Stimulated activated CD4-positive, alpha-beta T cell treated with anti-CD3 and anti-CD28 coated beads, Interleukin-15, amount 100 ng/mL, for 24 hours (primary cell): ENCODE measurements at places on chromosomes 6 and 20.

DNA sequence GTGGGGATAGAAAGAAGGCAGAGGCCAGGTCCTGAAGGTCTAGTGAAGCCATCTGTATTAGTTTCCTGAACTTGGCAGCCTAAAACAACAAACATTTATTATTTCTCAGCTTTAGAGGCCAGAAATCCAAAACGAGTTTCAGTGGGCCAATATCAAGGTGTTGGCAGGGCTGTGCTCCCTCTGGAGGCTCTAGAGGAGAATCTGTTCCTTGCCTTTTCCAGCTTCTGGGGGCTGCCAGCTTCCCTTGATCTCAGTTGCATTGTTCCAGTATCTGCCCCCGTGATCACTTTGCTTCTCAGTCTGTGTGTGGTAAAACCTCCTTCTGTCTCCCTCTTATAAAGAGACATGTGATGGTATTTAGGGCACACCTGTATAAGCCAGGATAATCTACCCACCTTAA, 82.4 kb downstream of the MAFB start:
- DNase-seq = no peak

DNA sequence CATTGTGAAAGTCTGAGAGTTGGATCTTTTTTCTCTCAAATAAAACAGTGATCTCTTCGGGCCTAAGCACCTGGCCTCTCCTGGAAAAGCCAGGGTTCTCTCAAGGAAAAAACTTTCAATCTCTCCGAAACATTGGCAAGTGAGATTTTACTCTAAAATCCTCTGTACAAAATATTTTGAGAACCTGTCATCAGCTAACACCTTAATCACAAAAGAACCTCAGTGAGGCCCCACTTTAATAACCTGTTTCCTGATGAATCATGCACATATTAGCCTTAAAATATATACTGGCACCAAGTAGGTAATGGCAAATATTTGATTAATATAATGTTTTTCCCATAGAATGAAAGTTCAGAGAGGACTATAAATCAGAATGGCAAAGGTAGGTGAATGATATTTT, 177.9 kb downstream of the FRK start:
- DNase-seq = no peak

DNA sequence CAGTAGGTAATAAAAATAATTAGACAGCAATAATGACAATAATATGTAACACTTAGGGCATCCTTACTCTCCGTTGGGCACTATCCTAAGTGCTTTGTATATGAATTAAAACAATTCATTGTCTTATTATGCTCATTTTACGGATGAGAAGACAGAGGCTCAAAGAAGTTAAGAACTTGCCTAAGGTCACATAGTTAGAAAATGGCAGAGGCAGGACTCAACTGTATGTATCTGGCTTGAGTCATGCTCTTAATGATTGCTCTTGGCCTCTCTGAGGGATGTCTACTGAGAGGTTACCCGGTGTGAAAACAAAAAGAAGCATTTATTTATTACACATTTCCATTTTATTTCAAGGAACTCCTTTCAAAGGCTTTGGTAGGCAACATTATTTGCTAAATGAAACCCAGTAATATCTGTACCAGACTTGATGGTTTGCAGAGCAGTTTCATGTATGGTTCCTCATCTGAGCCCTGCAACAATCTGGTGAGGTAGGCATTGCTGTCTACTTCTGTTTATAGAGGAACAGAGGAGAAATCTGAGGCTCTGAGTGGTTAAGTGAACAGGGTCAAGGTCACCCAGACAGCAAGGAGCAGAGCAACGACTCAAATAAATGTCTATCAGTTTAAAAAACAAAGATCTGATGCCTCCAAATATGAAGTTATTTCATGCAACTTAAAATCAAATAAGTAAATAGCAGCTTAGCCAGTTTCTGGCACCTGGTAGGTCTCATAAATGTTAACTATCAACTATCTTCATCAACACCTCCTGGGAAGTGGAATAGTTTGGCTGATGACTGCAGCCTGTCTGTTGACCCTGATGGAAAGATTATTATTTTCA, 4.2 kb upstream of the PARD6B start:
- no peak for DNase-seq

DNA sequence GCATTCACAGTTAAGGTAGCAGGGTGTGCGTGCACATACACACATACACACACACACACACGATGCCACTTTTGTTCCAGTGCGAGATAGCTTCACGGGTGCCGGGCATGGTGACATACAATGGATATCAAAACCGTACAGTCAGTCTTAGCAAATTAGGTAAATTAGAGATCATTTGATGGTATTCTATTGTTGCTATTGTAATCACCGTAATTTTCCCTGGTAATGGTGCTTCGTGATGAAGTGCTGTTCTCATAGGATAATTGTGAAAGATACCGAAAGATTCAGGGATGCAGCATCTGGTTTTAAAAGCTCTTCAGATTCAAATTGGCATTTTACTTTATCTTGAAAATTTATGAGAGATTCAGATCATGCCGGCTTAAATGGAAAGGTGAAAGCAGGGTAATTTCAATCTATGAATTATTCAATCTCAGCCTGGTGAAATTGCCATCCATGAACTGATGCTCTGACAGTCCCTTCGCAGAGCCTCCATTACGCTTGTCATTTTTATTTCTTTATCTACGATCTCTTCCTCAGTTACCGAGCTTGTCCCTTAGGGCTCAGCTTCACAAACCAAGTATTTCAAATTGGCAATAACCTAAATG, 71.3 kb upstream of the SOX4 start:
- no peak for DNase-seq

DNA sequence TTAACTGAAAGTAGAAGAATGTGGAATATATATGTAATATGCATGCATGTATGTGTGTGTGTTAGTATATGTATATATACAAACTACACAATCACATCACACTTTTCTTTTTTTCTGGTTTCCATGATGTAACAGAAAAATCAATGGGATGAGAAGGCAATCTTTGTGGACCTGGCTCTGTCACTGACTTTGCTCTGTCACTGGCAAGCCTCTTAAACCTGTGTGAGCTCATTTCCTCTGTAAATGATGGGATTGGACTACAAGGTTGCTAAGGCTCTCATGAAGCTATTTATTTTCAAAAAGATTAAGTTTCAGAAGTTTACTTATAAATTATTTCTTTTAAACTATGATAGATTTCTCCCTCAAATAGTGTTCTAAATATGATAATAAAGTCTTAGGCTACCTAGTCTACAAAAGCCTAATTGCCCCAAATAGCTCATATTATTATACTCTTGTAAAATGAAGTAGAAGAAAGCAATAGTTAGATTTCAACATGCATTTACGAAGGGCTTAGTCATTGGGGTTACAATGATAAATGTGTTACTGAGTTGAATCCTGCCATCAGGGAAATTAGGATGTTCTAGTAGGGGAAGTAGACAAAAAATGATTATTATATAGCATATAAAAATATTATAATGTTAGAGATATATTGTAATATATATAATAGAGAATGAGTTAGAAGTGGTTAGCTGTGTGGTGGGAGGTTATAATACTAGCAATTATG, 129.3 kb downstream of the AFG1L start:
- no peak for DNase-seq

- DNase-seq = no peak
Observed at GRCh38 chr6:154986787-154987235, 8.3 kb upstream of the TIAM2 start.

GRCh38 chr6:169996378-169997051, 245.1 kb downstream of the ERMARD start:
- DNase-seq = no peak

GRCh38 chr20:25697132-25697446, 436 bp upstream of the ZNF337 start:
- no peak for DNase-seq
